ENCODE measurements at places on chromosomes 2 and 18. TPM values are rescaled to one million over a fixed set of nuclear protein-coding genes. Genes with fewer than 3 reads are reported as not detected.

DNA sequence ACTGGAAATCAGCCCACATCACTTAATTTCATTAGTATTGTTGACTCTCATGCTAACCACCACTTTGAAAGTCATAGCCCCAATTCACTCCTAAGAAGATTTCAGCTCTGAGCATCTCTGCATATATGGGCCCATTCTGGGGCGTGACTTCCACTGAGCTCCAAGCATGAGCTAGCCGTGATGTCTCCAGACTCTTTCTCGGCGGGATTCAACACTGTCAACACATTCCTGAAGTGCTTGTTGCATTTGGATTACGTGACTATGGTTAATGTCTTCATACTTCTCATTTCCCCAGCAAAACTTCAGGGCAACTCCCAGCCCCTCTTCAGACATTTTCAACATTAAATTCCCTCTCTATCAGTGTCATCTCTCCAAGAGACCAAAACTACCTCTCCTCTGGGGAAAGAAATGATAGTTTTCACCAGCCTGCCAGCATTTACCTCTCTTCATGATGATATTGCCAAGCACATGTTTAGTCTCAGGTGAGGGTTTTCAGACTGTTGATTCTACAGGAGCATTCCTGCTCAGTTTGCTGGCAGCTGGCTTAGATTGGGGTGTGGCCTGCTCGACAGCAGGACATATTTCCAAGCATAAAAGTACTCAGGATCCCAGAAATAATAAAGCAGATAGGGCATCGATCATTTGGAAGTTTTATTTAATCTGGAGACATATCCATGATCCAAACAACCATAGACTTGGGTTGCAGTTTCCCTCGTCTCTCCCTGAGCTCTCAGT lies 81.7 kb downstream of the FEZ2 start:
- DNase-seq = no peak

GRCh38 chr2:43174368-43174916 lies 52.0 kb downstream of the ZFP36L2 start:
- DNase-seq = no peak

- no peak for DNase-seq
Observed at GRCh38 chr18:46222710-46223360, 118.7 kb downstream of the HAUS1 start.

- DNase-seq = no peak
Observed at GRCh38 chr2:26349690-26350089, 3.1 kb upstream of the ADGRF3 start.

The NEB gene
- polyA plus RNA-seq = 30.6 TPM

The ACTR3 gene
- 168 TPM for polyA plus RNA-seq

The SOWAHC gene
- polyA plus RNA-seq = 16.7 TPM

Data from left kidney (tissue), 8 donors.